Activated T-helper 1 cell treated with Interleukin-2 at 50 U/mL for 16 hours (primary cell): ENCODE measurements at places on chromosomes 3 and 15.

DNA sequence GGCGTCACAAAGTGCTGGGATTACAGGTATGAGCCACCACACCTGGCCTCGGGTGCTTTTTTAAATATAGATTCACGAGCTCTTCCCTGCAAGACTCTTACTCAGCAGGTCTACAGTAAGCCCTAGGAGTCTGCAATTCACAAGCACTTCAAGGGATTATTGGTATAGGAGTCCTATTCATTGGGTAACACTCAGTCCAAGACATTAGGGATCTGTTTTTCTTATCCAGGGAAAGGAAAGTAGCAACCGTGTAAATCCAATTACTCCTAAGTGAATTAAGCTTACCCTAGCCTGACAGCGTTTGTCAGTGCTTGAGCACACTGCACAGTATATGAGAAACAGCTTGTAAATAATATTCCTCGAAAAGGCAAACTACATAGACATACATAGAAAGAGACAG is 109.9 kb downstream of the SENP2 start:
- DNase-seq: no peak

GRCh38 chr3:112744106-112744505 is 102.6 kb downstream of the CD200R1L start:
- no peak for DNase-seq

GRCh38 chr3:153087595-153088566 is 74.1 kb upstream of the RAP2B start:
- no peak for DNase-seq

DNA sequence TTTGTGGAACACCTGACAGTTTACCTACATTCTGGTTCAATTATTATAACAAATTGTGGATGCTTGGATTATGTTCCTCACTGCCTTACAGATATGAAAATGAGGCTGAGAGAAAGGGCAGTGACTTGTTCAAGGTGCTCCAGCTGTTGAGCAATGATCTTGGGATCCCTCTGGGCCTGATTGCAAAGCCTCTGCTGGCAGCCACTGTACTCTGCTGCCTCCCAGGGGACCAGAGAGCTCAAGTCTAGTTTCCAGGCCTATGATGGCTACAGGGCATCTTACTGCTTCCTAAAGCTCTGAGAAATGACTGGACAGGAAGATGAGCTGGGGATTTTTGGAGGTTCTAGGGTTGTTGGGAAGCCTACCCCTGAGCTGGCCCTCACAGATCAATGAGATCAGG is 2.3 kb upstream of the SHC4 start:
- DNase-seq: no peak

DNA sequence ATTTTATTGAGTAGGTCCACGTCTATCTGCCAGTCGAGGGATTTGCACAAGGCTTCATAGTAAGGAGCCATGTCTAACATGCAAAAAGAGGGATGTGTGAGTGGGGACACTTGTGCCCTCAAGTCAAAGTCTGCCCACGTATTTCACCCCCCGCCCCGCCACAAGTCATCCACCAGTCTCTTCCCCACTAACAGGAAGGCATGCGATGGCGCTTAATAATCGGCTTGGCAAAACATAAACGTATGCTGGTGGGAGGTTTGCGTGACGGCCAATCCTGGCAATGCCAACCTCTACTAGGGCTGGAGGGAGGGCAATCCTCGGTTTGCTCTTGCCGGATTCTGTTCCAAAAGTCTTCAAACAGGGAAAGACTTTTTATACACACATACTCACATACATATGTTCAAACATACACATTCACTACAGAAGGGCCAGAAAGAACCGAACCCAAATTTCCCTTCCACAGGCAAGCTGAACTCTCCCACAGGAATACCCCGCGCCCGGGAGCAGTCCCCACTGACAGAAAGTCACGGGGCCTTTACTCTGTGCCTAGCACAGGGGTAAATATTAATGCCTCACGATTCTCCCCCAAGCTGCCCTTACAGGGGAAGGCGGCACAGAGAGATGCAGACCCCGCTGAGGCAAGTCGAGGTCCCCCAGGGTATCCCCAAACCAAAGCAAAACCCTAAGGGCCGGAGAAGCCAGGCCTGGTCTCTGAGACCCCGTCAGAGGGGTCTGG is 675 bp downstream of the PSMD6 start:
- no peak for DNase-seq

GRCh38 chr3:180188512-180189309 is 152.0 kb upstream of the PEX5L start:
- DNase-seq: no peak

- DNase-seq: no peak
These were observed 704.8 kb upstream of the CBLB start for GRCh38 chr3:106573605-106574004.

- no peak for DNase-seq
These were observed 268.7 kb downstream of the EDEM1 start for GRCh38 chr3:5456199-5456598.

DNA sequence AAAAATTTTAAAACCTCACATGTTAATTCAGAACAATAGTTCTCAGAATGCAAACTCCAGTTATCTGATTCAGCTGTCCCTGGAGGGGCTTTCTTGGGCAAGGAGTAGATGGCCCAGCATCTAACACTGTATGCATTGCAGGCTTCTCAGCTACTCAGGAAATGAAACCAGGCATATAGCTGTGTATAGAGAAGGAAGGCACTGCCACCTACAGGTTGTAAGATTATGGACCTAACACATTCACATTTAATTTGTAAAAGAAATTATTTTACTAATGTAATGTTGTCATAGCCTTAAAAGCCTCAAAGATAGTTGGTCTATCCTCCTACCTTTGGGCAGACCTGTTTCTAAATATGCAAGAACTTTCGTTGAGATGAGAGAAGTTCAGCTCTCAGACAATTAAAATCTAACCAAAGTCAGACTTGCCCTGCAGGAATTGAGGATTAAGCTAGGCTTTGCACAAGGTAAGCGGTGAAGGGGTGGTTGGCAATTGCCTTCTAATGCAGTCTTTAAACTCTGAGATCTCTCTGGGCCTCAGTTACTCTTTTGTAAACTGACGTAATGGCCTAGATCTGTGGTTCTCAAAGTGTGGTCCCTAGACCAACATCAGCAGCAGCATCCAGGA is 132.8 kb upstream of the SLC24A5 start:
- DNase-seq: no peak
